CD4-positive, alpha-beta T cell treated with Interleukin-12 subunit alpha and Interleukin-12 subunit beta, for 1 hour (primary cell): ENCODE measurements at places on chromosomes 3 and 15.
A peak's percentile ranks its signal among the peaks of the same experiment; 100 is the strongest.

DNA sequence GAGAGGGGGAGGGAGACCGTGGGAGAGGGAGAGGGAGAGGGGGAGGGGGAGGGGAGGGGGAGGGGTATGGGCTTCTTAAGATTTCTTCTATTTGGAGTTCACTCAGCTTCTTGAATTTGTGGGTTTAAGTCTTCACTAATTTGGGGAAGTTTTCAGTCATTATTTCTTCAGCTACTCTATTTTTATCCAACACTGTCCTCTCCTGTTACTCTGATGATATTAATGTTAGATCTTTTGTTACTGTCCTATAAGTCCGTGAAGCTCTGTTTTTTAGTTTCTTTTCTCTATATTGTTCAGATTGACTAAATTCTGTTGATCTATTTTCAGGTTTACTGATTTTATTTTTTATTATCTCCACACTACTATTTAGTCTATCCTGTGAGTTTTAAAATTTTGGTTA is 351.5 kb upstream of the TPM1 start:
- no peak for DNase-seq

- no peak for DNase-seq
These were observed 33.0 kb downstream of the SRP14 start for GRCh38 chr15:40006003-40006402.

DNA sequence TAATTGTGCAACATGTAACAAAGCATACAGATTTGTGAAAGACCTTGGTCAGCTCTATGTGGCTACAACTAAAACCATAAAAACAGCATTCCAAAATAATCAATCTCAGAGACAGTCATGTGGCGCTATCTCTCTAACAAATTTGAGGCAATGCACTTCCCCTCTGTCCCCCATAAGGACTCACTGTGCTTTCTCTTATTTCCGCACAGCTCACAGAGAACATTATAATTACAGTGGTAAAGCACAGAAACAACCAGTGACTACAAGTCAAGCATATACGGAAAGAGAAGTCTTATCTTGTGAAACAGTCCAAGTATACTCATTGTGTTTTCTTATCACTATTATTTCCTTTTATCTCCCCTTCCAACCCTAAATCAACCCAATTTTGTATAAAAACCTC is 64.3 kb downstream of the RYK start:
- DNase-seq: no peak

- DNase-seq: no peak
These were observed 45.3 kb downstream of the TMEM212 start for GRCh38 chr3:171888466-171888865.

DNA sequence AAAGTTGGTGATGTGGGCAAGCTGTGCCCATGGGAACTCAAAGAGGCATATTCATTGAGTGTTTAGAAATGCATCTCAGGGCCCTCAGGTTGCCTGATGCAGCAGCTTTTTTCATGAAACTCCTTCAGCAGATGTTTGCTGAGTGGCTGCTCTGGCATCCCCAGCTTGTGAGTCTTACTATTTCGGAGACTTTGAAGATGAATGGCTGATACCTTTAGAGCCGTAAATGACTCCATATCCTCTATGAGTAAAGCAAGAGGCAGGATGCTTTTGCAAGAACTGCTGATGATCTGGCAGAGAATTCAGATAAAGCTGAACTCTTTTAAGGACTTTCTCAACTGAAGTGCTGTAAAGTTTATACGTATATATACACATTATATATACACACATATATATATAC is 384.3 kb downstream of the CACNA2D3 start:
- no peak for DNase-seq

DNA sequence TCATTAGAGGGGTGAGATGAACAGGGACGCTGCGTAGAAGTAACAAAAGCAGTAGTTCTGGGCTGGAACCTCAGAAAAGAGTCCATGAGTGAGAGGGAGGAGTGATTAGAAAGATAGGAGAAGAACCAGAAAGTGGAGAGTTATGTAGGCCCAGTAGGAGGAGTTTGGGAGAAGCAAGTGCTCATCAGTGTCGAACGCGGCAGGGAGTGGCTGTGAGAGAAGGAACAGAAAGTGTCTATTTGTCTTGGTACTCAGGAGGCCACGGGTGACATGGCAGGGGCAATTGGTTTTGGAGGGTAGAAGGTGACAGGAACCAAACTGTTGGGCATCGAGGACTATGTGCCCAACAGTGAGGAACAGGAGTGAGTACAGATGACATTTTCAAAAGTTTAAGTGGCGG is 1.3 kb upstream of the INSYN1 start:
- no peak for DNase-seq

GRCh38 chr15:92069308-92070250 is 216.1 kb downstream of the SLCO3A1 start:
- DNase-seq: peak; percentile 40

GRCh38 chr15:66751579-66751978 is 49.5 kb downstream of the SMAD6 start:
- DNase-seq: no peak

- DNase-seq: no peak
These were observed 367.5 kb downstream of the PTPRG start for GRCh38 chr3:61928776-61929314.

DNA sequence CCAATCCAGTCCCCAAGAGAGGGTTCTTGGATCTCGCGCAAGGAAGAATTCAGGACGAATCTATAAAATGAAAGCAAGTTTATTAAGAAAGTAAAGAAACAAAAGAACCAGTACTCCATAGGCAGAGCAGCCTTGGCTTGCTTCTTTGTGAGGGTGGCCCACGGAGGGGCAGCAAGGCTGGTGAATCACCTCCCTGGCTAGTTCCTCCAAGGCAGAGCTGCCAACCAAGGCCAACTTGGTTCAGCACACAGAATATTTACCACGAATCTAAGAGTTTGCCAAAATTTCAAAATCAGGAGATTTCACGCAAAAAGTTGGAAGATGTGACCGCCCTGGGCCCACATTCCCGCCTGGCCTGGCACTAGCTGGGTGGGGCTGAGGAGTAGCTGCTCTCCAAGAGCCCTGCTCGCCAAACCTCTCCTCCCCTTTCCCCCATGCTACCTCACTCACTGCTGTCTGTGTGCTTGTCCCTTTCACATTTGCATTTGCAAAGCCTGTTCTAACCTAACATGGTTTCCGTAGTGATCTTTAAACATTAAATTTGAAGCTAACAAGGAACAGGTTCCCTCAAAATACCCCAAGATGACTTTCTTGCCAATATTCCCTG is 26.2 kb upstream of the DCUN1D1 start:
- no peak for DNase-seq

DNA sequence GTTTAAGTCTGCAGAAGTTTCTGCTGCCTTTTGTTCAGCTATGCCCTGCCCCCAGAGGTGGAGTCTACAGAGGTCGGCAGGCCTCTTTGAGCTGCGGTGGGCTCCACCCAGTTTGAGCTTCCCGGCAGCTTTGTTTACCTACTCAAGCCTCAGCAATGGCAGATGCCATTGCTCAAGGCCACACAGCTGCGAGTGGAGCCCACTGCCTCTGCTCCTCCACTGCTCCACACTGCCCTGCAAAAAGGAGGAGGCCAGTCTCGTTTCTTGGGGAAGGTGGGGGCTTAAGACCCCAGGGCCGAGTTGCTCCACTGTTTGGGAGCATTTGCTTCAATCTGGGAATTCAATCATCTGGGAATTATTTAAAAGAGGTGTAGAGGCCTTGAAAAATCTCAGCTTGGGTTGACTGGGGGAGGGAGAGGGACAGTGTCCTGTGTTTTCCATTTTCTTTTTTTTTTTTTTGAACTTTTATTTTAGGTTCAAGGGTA is 144.6 kb upstream of the MEF2A start:
- peak; percentile 53 for DNase-seq

- no peak for DNase-seq
These were observed 23.0 kb downstream of the NMNAT3 start for GRCh38 chr3:139654637-139655365.

- no peak for DNase-seq
These were observed 16.7 kb downstream of the MIX23 start for GRCh38 chr3:122366379-122366749.

DNA sequence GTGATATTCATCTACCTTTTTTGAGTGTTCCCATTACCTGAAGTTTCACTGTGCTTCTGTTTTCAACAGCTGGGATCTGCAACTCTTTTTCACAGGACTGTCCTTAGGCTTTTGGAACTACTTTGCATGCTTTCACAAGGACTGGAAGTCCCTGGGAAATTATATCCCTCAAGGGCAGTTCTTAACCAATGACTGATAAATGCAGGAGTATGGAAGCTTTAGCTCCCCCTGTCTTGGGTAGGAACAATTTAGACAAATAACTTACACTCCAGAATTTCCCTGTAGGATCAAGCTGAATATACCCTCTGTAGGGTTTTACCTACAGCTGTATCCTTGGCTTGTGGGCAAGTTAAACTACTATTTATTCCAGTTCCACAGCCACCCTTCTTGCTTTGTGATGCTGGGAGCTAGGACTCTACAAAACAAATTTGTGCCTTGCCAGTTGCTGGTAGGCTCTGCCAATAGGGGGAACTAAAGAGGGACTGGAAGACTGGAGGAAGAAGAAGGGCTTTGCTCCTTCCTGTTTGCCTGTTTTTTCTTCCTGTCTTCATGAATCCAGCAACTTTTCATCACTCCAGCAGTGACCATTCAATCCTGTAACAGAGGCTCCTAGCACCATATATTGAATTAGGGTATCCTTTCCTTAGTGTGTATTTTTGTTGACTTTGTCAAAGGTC is 6.8 kb upstream of the ZNF280D start:
- peak; percentile 12 for DNase-seq

DNA sequence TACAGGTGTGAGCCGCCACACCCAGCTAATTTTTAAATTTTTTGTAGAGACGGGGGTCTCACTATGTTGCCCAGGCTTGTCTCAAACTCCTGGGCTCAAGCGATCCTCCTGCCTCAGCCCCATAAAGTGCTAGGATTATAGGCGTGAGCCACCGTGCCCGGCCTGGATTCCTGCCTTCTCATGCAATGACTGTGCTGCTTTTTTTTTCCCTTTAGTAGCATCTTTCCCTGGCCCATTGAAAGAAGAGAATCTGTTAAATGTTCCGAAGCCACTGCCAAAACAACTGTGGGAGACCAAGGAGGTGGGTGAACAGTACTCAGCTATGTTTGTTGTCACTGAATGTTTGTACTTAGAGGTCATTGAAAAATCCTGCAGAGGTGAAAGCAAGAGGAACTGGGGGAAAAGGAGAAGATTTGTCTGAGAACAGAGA is 88.0 kb downstream of the CRTC3 start:
- no peak for DNase-seq
